Coronary artery (tissue), 2 donors: ENCODE measurements at places on chromosomes 13 and 19.

DNA sequence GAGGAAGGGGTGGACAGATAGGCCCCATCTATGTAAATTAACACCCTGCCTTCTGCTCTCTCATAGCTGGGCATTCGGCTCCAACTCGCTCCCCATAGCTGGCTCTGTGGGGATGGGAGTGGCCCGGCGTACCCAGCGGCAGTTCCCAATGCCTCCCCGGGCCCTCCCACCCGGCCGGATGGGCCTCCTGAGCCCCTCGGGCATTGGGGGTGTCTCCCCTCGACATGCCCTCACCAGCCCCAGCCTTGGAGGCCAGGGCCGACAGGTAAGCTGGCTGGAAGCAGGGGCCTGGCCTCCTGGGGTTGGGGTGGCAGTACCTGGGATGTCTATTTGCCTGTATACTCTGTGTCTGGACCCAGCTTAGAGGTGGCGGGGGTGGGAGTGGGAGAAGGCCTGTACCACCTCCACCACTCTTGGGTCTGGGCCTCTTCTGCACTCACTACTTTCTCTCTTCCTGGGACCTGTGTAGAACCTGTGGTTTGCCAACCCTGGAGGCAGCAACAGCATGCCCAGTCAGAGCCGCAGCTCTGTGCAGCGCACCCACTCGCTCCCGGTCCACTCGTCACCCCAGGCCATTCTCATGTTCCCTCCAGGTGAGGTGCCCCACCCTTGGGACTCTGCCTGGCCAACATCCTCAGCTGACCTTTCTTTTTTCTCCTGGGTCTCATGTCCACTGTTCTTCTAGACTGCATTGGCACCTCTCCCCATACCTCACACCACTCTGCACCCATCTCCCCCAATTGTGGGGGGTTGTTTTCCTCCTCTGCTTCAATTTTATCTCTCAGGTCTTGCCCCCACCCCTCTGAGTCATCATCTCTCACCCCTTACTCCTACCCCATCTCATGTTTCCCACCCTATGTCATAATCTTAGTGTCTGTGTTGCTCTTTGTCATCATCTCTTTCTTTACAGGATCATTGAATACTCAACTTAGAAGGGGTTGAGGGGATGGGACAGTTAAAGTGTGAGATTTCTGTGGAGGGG lies 10.1 kb downstream of the PAF1 start:
- DNase-seq, result no peak

GRCh38 chr13:41212881-41213280 lies 18.5 kb upstream of the KBTBD7 start:
- DNase-seq, result no peak

GRCh38 chr19:2016041-2016807 lies 710 bp upstream of the BTBD2 start:
- peak; percentile 91 for DNase-seq

- DNase-seq, result no peak
Measured at GRCh38 chr13:109271061-109271460, 515.3 kb downstream of the IRS2 start.

DNA sequence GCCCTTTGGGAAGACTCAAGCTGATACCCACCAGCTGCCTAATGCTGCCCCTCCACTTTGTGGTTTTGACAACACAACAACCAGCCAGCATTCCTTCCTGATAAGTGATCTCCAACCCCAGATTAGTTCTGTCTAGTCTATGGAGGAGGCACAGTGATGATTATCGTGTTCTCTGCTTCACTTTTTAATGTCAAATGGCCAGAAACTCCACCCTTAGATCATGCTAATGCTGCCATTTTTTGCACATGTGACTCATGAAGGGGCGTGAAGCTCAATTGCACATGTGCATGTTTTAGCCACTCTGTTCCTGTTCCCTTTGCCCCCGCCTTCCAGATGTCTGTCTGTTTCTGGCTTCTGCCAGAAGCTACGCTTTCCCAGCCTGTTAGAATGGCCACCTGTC lies 199.8 kb downstream of the COG6 start:
- DNase-seq, result no peak

- DNase-seq, result peak; percentile 65
Measured at GRCh38 chr13:112687836-112688559, 1.8 kb upstream of the ATP11A start.

GRCh38 chr19:10921910-10922637 lies 6.4 kb downstream of the YIPF2 start:
- no peak for DNase-seq

- DNase-seq, result peak; percentile 21
Measured at GRCh38 chr19:28966737-28967399, 246.1 kb downstream of the UQCRFS1 start.

GRCh38 chr19:5202553-5202952 lies 138.1 kb downstream of the PTPRS start:
- no peak for DNase-seq
